ENCODE measurements at places on chromosomes 2 and 18.

GRCh38 chr18:74540652-74541421 is 6.5 kb downstream of the CNDP1 start:
- no peak for DNase-seq

GRCh38 chr2:27218614-27219013 is 1.4 kb downstream of the CAD start:
- DNase-seq, result no peak

- DNase-seq, result no peak
Measured at GRCh38 chr2:118510807-118511206, 336.6 kb downstream of the EN1 start.

DNA sequence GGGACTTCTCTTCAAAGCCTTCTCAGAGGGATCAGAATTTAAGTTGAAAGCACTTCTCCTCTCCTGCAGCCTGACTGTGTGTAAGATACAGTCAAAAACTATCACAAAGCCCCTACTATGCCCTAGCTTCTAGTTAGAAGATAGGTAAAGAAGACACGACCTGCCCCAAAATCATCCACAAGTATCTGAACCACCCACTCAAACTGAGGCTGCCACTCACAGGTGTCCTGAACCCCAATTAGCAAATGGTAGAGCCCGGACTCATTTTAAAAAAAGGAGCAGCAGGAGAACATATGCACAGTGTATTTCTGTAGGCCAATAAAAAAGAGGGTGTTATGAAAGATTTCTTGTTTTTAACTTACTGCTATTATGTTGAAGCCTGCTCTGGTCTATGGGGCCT is 74.4 kb downstream of the ANKRD44 start:
- DNase-seq, result no peak

- DNase-seq, result no peak
Measured at GRCh38 chr2:201709049-201709448, 10.6 kb upstream of the MPP4 start.

DNA sequence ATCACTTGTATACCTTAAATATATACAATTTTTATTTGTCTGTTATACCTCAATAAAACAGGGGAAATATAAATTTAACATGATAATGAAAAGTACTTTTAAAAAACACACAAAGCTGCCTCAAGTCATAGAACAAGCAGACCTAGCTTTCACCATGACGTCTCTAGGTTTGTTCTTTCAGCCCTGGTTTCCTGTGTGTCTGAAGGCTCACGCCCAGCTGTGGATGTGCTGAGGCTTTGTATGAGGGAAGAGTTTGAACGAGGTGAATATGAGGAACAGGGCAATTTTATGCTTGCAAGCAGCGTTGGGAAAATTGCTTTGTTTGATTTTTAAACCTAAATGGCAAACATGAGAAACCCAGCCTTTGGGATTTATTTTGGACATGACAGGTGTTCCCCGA is 15.3 kb downstream of the SH3RF3 start:
- DNase-seq, result no peak

GRCh38 chr2:147989809-147990403 is 30.6 kb downstream of the ORC4 start:
- DNase-seq, result no peak
